Adipocyte (in vitro differentiated cells): ENCODE measurements at places on chromosomes 7 and 10.
A peak's percentile ranks its signal among the peaks of the same experiment; 100 is the strongest.

DNA sequence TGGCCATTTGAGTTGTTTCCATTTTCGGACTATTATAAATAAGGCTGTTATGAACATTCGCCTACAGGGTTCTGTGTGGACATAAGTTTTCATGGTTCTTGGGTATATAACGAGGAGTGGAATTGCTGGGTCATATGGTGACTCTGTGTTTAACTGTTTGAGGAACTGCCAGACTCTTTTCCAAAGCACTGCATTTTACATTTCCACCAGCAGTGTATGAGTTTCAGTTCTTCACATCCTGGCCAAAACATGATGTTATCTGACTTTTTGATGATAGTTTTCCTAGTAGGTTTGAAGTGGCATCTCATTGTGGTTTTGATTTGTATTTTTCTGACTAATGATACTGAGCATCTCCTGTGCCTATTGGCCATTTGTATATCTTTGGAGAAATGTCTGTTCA lies 5.4 kb downstream of the SUV39H2 start:
- no peak for DNase-seq

DNA sequence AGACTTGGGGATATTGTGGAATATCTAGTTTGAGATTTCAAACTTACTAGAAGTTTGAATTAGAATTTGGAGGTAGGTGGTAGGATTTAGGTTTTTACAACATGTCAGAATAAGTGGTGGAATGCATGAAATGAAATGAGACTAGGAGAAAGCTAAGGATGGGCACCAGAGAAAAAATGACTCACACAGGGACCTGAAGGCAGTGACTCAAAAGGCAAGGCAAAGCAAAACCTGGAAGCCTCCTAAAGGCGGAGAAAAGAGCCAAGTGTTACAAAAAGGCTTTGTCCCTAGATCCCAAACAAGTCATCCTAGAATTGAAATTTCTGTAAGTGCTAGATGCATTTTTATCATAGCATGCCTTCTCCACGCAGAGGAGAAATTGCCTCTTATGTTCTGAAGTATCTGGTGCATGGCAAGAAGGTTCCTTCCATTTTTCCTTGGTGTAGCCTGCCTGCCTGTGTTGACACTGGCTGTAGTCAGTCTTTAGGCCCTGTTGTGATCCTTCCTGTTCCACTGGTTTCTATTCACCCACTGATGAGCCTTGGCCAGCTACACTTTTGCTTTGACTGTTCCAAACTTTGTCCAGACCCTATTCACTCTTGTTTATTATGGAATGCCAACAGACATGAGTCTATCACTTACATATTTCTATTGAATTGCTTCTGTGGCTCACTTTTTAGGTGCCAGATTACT lies 109.3 kb downstream of the ETV1 start:
- DNase-seq = peak; percentile 63

GRCh38 chr7:44232396-44232795 lies 31.6 kb downstream of the YKT6 start:
- DNase-seq = no peak

GRCh38 chr7:41449694-41450093 lies 253.2 kb downstream of the INHBA start:
- no peak for DNase-seq

GRCh38 chr7:28558236-28558635 lies 145.9 kb downstream of the CREB5 start:
- no peak for DNase-seq

GRCh38 chr10:132562916-132563456 lies 25.4 kb downstream of the INPP5A start:
- DNase-seq = no peak

DNA sequence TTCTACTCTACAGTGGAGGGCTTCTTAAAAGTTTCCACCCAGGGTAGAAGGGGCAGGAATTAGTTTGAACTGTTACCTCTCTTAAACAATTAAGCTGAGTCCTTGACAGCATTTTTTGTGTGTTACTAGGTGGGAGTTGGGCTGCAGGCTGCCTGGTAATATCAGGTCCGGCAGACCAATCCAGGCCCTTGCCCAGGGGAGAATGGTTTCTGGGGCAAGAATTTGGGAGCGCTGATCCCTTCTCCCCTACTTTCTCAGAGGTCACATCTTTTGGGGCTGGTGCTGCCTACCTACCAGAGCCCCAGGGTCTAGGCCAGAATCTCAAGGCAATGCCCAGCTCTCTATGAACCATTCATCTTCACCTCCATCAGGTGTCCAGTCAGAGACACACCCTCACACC lies 1.6 kb downstream of the PPRC1 start:
- DNase-seq = no peak

GRCh38 chr7:37683246-37684120 lies at the start of gene GPR141:
Gene GPR141 (plus strand): TSS chr7:37683766. CDS start chr7:37740394, 56,628 bp downstream.
- DNase-seq = no peak

GRCh38 chr10:105969884-105970377 lies 1194.6 kb downstream of the SORCS1 start:
- DNase-seq = no peak

DNA sequence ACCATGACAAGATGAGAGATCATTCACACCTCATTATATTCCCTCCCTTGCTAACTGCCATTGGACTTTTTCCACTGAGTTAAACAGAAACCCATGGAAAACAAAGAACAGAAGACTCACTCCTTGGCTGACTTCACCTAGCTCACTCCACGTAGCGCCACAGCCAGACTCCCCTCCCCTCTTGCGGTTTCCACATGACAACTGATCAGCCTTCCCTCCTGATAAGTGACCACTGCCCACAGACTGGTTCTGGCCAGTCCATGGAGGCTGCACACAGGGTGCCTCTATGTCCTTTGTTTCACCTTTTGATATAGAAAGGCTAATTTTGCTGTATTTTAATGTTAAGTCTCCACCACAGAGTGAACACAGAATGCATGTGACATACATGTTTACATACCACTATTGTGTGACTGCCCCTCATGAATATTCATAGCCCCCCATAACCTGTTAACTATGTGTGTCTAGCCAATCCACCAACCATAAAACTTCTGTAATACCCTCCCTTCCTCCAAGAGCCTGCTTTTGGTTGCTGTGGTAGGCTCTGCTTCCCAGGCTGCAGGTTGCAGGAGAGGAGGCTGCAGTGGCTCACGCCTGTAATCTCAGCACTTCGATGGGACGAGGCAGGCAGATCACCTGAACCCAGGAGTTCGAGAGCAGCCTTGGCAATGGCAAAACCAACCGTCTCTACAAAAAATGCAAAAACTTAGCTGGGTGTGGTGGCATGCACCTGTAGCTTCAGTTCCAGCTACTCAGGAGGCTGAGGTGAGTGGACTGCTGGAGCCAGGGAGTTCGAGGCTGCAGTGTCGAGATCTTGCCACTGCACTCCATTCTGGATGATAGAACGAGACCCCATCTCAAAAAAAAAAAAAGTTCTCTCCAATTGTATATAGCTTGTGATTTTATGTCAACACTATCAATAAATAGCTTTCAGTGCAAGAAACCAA lies 10.0 kb upstream of the IFIT5 start:
- no peak for DNase-seq

DNA sequence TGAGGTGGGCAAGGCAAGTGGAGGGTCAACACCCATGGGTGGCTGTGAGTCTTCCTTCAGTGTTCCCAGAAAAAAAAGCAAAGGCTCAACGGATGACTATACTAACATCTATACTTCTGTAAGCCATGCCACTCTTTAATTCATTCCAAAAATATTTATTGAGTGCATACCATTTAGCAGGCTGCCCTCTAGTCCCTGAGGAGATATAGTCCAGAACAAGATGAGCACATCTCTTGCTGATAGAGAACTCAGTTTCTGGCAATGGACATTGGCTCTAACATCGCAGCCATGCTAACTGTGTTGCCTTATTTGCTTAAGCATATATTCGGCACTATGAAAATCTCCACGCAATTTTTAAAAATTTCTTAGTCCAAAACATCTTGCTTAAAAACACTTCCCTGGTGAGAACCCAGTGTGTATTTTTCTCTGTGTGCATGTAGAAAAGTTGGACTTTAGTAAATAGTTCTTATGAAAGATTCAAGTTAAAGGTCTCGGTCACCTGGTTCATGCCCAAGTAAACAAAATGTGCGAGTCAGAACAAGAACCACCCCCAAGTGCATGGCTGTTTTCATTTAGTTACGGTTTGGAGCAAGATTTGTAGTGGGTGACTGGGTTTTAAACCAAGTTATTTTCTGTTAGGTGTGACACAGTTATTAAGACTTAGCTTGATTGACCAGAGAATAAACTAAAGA lies 69.8 kb downstream of the MET start:
- peak; percentile 64 for DNase-seq

- peak; percentile 33 for DNase-seq
These were observed 133.7 kb upstream of the SH2B2 start for GRCh38 chr7:102152672-102153598.
